NCI-H1930 (cell line): ENCODE measurements at places on chromosomes 13 and 19.

- no peak for DNase-seq
Observed at GRCh38 chr13:85509512-85509911, 289.7 kb downstream of the SLITRK6 start.

DNA sequence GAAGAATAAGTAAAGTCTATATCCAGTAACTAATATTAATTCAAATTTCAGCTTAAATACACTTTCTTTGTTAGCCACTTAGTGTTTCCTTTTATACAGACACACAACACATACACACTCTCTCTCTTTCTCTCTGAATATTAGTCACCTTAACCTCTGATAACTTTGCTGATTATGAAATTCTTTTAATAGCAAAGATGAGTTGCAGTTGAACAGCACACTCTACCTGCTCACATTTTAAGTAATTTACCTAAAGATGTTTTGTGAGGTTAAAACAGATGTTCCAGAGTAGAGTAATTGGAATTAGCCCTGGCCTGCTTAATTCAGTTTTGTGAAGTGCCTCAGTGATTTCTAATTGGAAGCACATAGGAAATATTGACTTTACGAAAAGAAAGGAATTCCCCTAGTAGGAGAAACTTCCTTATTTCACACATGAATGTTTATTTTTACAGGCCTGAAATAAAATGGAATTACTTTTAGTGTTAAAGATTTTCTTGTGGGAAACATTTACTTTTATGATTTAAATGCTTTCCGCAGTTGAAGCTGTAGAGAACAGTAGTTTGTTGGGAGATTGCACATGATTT is 184.3 kb downstream of the MYO16 start:
- DNase-seq: no peak

DNA sequence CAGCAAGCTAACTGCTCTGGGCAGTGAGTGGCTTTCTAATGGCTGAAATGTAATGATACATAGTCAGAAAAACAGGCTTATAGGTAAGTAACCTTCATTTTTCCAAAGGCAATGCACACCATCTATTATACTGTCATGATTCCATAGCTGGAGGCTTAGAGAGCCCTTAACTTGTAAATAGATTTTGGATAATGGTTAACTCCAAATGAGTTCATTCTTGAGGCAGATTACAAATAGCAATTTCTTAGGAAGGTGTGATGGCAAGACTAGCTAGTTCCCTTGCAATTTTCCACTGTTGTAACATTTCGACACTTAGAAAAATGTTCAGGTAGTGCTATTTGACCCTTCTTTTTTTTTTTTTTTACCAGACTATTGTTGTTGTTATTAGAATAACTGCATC is 789.8 kb upstream of the PCDH9 start:
- no peak for DNase-seq

GRCh38 chr13:62933809-62934208 is 1518.2 kb upstream of the PCDH20 start:
- DNase-seq: no peak

GRCh38 chr19:33445442-33446329 is 72.2 kb downstream of the CEBPG start:
- no peak for DNase-seq

- no peak for DNase-seq
Observed at GRCh38 chr19:47644743-47645482, 36.0 kb downstream of the BICRA start.

DNA sequence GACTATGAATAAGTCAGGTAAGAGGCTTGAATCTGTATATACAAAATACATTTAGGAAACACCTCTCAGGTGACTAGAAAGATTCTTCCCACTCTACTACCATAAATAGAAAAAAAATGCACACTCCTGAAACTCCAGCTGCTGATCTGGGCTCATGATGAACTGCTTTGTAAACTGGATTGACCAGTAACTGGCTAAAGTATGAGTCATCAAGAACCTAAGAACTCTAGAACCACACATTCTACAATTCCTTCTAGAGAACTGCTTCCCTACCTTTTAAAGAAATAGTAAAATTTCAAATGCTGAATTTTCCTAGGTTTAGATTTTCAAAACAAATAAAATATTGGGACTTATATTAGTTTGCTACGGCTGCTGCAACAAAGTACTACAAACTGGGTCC is 55.2 kb downstream of the ELF1 start:
- no peak for DNase-seq

GRCh38 chr19:31421856-31422255 is 72.6 kb upstream of the TSHZ3 start:
- no peak for DNase-seq

- no peak for DNase-seq
Observed at GRCh38 chr19:8151767-8152035, 2.3 kb upstream of the FBN3 start.

DNA sequence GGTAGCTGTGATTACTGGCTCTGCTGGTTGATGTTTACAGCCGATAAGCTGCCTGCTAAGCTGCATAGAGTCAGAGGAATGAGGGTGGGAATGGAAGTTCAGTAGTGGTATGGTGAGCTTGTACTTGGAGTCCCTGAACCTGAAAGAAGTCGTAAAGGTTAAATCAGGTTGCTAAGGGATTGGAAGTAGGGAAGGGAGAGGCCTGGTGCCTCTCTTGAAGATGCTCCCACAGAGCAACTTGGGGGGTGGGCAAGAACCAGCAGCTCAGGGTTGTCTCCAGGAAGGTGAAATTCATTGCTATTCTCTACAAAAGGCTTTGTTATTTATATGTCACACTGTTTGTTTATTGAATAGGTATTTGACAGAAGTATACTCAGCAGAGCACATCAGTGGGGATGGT is 73.8 kb upstream of the OLFM4 start:
- no peak for DNase-seq

DNA sequence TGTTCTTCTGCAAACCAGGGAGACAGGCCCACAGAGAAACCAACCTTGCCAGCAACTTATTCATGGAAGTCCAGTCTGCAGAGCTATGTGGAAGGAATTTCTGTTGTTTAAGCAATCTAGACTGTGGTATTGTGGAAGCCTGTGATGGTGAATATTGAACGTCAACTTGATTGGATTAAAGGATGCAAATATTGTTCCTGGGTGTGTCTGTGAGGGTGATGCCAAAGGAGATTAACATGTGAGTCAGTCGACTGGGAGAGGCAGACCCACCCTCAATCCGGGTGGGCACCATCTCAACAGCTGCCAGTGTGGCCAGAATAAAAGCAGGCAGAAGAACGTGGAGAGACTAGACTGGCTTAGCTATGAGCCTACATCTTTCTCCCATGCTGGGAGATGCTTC is 606.0 kb downstream of the EFNB2 start:
- no peak for DNase-seq

DNA sequence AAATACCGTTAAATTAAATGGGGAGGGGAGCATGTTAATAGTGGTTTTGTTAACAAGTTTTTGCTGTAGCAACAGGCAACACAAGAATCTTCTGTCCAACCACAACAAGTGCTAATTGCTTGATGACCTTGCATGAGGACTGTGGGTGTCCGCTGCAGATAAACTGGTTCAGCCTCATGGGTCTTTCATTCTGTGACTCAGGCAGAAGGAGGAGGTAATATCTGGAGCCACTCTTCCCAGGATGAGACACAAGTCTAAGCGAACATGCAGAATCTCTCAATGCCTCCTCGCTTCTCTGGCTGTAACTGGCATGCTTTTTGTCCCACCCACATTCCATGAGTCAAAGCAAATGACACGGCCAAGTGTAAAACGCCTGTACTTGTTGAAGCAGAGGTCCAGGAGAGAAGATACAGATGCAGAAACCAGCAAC is 56.6 kb upstream of the MYO16 start:
- no peak for DNase-seq

DNA sequence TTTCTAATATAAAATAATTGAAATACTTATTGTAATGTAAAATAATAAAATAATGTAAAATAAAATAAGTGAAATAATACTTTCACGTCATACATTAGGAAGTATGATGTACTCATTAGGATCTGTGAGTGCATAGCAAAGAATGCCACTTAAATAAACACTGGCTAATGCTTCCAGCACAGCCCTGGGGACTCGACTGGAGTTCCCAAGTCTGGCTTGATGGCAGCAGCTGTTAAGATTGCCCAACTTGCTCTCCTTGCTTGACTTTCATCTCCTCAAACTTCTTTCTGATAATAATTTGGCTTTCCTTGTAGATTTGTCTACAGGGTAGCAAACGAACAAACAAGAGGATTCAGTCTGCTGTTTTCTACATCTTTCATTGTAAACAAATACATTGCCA is 191.9 kb downstream of the COG6 start:
- DNase-seq: no peak

- no peak for DNase-seq
Observed at GRCh38 chr13:77177646-77178045, 149.2 kb downstream of the MYCBP2 start.

- no peak for DNase-seq
Observed at GRCh38 chr13:87280139-87280538, 391.0 kb upstream of the SLITRK5 start.

DNA sequence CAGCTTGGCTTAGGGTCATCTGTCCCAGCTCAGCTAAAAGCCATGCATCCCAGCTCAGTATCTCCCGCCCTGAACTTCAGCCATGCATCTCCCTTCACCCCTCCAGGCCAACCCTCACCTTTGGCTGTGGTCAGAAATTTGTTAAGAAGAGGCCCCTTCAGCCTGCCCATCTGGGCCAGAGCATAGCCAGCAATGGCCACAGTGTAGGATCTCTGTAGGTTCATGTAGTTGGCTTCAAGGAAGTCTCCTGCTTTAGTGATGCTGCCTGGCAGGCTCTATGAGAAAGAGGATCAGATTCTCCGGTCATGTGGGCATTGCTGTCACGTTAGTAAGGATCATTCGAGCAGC is 16.6 kb upstream of the TNFSF14 start:
- no peak for DNase-seq

- DNase-seq: no peak
Observed at GRCh38 chr19:4386041-4386782, 14.1 kb downstream of the SH3GL1 start.

GRCh38 chr19:8050274-8051096 is 2.1 kb upstream of the CCL25 start:
- DNase-seq: peak; percentile 47
